Thoracic aorta (tissue), 2 donors: ENCODE measurements at places on chromosomes 1 and 21.
A peak's percentile ranks its signal among the peaks of the same experiment; 100 is the strongest.

- H3K4me3 ChIP-seq = no peak overlapping the region
- no peaks in the 10 kb centered on the region for H3K36me3 ChIP-seq
- no peak for DNase-seq
- no peak overlapping the region for H3K27ac ChIP-seq
Observed at GRCh38 chr1:5998906-5999301, 6.7 kb upstream of the NPHP4 start.

GRCh38 chr1:220516722-220517042 lies 11.3 kb upstream of the MARK1 start:
- no peaks in the 10 kb centered on the region for H3K27me3 ChIP-seq
- no peaks in the 10 kb centered on the region for H3K4me1 ChIP-seq
- no peak for DNase-seq
- H3K4me3 ChIP-seq = no peak overlapping the region

DNA sequence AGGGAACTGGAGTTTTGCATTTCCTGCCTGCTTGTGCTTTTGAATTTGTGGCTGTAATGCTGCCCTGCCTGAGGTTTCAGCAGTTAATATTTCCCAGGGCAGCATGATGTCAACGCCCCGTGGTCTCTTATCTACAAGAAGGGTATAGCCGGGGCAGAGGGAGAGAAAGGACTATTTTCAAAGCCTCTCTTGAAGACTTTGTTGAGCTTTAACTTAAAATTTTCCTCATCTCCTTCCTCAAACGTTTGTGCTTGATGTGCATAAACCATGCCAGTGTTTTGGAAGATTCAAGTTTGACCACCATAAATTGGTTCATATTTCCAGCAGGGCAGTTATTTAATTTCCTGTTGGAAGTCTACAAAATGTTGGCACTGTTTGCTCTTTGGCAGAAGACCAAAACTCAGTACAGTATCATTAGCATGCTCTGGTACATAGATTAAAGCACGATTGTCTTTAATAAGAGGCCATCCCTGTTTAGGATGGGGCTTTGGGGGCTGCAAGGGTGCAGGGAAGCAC lies 43.4 kb downstream of the ROR1 start:
- no peak overlapping the region for H3K4me3 ChIP-seq
- H3K27me3 ChIP-seq = no peaks in the 10 kb centered on the region
- H3K36me3 ChIP-seq = no peaks in the 10 kb centered on the region
- no peak overlapping the region for H3K27ac ChIP-seq
- H3K4me1 ChIP-seq = peaks cover 94% of the 10 kb centered on the region

DNA sequence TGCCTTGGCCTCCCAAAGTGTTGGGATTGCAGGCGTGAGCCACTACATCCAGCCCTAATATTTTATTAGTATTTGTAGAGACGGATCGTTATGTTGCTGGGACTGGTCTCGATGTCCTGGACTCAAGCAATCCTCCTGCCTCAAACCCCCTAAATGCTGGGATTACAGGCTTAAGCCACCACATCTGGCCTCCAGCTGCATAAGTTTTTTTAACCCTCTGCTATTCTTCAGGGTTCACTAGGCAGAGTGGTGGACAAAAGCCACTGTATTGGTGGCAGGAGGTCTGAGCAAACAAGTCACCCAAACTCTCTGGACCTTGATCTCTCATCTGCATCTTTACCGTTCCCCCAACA lies 10.1 kb upstream of the CLIC4 start:
- peak overlapping the region; percentile 38 for H3K27ac ChIP-seq
- no peaks in the 10 kb centered on the region for H3K27me3 ChIP-seq
- H3K36me3 ChIP-seq = no peaks in the 10 kb centered on the region
- DNase-seq = no peak
- H3K4me3 ChIP-seq = no peak overlapping the region

- H3K4me1 ChIP-seq = no peaks in the 10 kb centered on the region
- no peak for DNase-seq
- H3K4me3 ChIP-seq = no peak overlapping the region
- no peaks in the 10 kb centered on the region for H3K36me3 ChIP-seq
- no peaks in the 10 kb centered on the region for H3K27me3 ChIP-seq
Observed at GRCh38 chr21:39055167-39055767, 128.0 kb downstream of the PSMG1 start.

- no peaks in the 10 kb centered on the region for H3K27me3 ChIP-seq
- no peaks in the 10 kb centered on the region for H3K36me3 ChIP-seq
- no peak overlapping the region for H3K4me3 ChIP-seq
- no peaks in the 10 kb centered on the region for H3K4me1 ChIP-seq
- no peak overlapping the region for H3K27ac ChIP-seq
Observed at GRCh38 chr21:27831177-27831576, 864.3 kb upstream of the ADAMTS5 start.

DNA sequence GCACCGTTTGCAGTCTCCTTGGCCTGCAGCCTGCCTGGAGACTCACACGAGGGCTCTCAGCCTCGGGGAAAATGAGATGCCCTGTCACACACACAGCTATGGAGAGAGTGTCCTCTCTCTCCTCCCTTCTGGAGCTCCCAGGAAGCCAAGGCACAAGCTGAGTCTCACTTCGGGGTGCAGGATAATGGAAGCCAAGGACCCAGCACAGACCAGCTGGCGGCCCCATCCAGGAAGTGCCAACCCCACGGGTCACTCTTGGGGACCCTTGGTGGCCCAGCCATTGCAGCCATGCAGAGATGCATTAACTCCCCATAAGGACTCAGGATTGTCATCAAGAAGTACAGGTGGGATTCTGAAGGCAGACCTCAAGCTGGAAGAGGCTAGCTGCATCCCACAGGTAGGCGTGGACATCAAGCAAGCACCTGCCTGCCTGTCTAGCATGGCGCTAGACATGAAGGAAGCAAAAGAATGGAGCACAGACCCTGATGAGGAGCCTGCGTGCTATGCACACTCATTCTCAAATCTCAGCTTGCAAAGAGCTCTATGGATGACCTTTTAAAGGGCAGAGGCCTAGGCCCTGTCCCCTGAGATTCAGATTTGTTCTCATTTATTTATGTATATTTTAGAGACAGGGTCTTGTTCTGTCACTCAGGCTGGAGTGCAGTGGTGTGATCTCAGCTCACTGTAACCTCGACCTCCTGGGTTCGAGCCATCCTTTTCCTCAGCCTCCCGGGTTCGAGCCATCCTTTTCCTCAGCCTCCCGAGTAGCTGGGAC lies 49.9 kb downstream of the IRF2BP2 start:
- DNase-seq = no peak
- H3K27ac ChIP-seq = no peak overlapping the region
- H3K4me1 ChIP-seq = peaks cover under 1% of the 10 kb centered on the region
- no peaks in the 10 kb centered on the region for H3K27me3 ChIP-seq
- no peak overlapping the region for H3K4me3 ChIP-seq
- H3K36me3 ChIP-seq = no peaks in the 10 kb centered on the region

- DNase-seq = no peak
- no peak overlapping the region for H3K4me3 ChIP-seq
- H3K27me3 ChIP-seq = no peaks in the 10 kb centered on the region
- no peaks in the 10 kb centered on the region for H3K36me3 ChIP-seq
Observed at GRCh38 chr1:206955476-206956451, 9.5 kb upstream of the PIGR start.

DNA sequence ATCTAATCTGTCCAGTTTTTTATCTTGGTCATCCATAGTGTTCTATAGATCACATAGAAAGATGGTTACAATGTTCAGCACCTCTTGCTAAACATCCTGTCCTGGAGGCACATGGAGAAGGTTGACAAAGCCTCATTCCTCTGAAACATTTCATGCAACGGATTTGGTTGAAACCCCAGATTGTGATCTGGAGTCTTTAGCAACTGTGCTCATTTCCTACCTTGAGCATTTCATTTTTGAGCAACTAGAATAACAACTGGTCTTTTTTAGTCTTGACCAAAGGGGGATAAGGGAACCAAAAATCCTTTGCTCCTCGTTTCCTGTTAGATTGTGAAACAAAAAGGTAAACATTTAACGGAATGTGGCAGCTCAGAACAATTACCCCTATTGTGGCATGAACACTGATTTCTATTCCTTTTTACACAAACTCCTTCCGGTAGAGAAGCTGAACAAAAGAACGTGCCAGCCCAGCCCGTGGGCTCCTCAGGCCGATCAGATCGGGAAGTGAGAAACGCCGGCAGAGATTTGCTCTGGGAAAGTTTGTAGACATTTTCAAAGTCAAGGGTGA lies 94.7 kb upstream of the ERRFI1 start:
- H3K36me3 ChIP-seq = no peaks in the 10 kb centered on the region
- H3K27me3 ChIP-seq = no peaks in the 10 kb centered on the region
- peak overlapping the region; percentile 96 for H3K27ac ChIP-seq
- H3K4me3 ChIP-seq = peak overlapping the region; percentile 59

- H3K27me3 ChIP-seq = no peaks in the 10 kb centered on the region
- H3K36me3 ChIP-seq = no peaks in the 10 kb centered on the region
- H3K4me1 ChIP-seq = no peaks in the 10 kb centered on the region
- no peak for DNase-seq
- H3K4me3 ChIP-seq = no peak overlapping the region
- H3K27ac ChIP-seq = no peak overlapping the region
Observed at GRCh38 chr1:105100102-105100501, 1350.4 kb downstream of the AMY1C start.

GRCh38 chr1:47209091-47209490 lies 19.3 kb upstream of the PDZK1IP1 start:
- no peak overlapping the region for H3K27ac ChIP-seq

DNA sequence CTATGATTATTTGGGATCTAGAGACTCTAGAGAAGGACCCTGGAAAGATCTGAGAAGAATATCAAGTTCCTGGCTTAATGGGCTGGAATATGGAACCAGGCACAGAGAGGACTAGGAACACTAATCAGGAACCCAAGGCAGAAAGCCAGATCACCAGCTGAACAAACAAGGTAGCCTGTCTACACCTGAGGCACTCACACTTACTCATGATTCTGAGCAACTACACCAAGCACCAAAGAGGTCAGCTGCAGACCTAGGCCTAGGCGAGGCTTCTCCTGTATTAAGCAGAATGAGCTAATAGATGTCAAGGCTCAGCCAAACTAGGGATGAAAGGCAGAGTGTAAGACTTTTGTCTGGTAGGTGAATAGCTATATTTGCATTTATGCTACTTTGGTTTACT lies 368.1 kb downstream of the LTN1 start:
- H3K27me3 ChIP-seq = no peaks in the 10 kb centered on the region
- H3K27ac ChIP-seq = no peak overlapping the region
- H3K4me3 ChIP-seq = no peak overlapping the region
- H3K36me3 ChIP-seq = no peaks in the 10 kb centered on the region
- no peak for DNase-seq

DNA sequence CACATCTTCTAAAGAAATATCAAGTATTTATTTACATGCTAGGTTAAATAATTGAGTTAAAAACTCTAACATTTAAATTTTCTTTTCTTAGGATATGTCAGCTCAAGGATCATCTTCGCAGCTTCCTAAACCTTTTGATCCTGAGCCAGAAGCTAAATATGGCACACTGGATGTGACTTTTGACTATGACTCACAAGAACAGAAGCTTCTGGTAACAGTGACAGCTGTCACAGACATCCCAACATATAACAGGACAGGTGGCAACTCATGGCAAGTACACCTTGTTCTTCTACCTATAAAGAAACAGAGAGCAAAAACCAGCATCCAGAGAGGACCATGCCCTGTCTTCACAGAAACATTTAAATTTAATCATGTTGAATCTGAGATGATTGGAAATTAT lies 132.7 kb upstream of the SERTAD4 start:
- no peak overlapping the region for H3K27ac ChIP-seq
- no peak for DNase-seq
- no peak overlapping the region for H3K4me3 ChIP-seq

GRCh38 chr1:110197905-110198629 lies 12.0 kb upstream of the KCNC4 start:
- no peaks in the 10 kb centered on the region for H3K27me3 ChIP-seq
- H3K27ac ChIP-seq = no peak overlapping the region
- no peaks in the 10 kb centered on the region for H3K4me1 ChIP-seq
- H3K36me3 ChIP-seq = no peaks in the 10 kb centered on the region
- no peak for DNase-seq

DNA sequence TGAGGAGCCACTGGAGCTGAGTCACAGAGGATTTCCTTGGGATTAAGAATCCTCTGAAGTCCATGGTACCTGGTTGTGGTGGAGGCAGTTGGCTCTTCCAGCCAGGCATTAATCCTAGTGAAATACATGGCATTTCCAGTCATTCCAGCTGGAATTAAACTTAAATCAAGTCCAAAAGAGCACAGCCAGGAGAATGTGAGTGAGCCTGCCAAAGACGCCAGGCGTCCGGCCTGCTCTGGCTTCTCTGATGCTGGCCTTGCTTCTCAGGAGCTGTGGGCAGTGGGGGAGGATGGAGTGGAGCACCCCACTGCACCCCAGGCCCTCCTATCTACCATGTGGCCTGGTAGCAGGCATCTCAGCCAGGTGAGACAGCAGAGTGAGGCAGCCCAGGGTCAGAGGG lies 23.4 kb upstream of the TENT5C start:
- peaks cover 14% of the 10 kb centered on the region for H3K4me1 ChIP-seq
- no peaks in the 10 kb centered on the region for H3K27me3 ChIP-seq
- DNase-seq = no peak
- no peak overlapping the region for H3K4me3 ChIP-seq

GRCh38 chr1:113812661-113813135 lies 422 bp upstream of the RSBN1 start:
- no peaks in the 10 kb centered on the region for H3K36me3 ChIP-seq
- no peak for DNase-seq
- no peaks in the 10 kb centered on the region for H3K27me3 ChIP-seq
- H3K4me1 ChIP-seq = peaks cover 19% of the 10 kb centered on the region
- peak overlapping the region; percentile 85 for H3K27ac ChIP-seq

DNA sequence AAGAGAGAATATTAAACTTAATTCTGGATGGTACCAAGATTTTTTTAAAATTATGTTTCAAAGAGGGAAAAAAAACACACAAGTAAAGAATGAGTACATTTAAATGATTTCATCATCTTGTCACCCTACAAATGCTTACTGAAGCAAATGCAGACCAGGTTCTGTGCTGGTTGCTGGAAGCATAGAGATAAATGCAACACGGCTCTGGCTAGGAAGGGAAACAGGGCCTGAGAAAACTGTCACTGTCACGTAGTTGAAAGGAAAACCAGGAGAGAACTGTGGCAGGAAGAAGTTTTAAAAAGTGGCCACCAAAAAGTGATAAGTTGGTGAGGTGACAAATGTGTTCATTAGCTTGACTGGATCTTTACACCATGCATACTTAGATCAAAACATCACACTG lies 336.9 kb upstream of the NFIA start:
- H3K4me3 ChIP-seq = no peak overlapping the region
- no peaks in the 10 kb centered on the region for H3K36me3 ChIP-seq
- peaks cover 14% of the 10 kb centered on the region for H3K4me1 ChIP-seq
- H3K27me3 ChIP-seq = no peaks in the 10 kb centered on the region
- no peak for DNase-seq
- no peak overlapping the region for H3K27ac ChIP-seq
